Fibroblast of skin of right quadriceps (primary cell): ENCODE measurements at places on chromosomes 13 and 19.

DNA sequence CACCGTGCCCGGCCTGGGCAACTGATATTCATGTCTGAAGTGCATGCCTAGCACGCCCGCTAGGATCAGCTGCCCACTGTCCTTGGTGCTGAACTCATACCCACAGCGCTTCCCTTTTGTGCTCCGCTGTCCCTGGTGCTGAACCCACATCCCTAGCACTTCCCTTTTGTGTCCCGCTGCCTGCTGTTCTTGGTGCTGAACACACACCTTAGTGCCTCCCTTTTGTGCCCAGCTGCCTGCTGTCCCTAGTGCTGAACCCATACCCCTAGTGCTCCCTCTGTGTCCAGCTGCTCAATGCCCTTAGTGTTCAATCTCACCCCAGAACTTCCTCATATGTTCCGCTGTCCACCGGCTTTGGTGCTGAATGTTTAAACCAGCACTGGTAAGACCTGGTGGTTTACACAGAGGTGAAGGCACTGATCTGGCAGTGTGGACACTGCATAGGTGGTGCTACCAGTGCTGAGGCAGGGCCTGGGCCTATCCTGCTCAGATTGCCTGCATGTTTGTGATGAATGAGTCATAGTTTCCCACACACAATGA is 26.3 kb upstream of the SIGLEC11 start:
- peak; percentile 89 for DNase-seq

DNA sequence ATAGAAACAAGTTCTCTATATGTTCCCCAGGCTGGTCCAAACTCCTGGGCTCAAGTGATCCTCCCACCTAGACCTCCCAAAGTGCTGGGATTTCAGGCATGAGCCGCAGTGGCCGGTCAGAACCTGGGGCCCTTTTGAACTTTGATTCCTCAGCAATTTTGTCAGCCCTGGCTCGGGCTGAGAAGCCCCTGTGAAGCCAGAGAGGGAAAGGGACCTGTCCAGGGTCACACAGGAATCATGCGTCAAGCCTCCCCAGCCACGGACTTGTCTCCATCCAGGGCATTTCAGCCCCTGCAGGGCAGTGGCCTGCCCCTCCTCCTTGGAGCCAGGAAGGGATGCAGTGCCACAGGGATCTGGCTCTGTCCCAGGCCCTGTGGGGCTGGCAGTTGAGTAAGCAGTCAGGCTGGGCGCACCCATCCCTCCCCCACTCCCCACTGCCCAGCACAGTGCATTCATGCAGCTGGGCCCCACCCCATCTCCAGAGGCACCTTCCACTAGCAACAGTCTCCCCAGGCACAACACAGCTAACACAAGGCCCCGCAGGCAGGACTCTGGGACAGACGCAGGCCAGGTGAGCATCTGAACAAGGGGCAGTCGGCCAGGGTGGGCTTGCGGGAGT is at the start of gene CAPS:
Gene CAPS (plus strand): TSS at position 516 of the 619 bp plus-strand sequence. CDS start 153 bp downstream, outside the sequence.
- peak; percentile 28 for DNase-seq

DNA sequence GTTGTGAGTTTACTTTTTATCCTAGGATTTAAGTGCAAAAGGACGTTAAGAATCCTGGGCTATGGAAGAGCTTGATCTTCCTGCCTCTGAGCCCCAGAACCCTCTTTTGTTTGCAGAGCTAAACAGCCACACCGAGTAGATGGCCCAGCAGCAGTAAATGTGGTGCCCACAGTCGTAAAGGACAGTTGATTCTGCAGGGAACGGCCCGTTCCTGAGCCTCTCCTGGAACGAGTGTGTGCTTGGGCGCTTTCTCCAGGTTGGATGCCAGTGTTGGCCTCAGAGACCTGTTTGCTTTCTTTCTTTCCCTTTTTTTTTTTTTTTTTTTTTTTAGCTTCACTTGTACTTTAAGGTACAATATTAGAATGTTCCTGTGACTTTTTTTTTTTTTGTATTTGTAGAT is 41.7 kb downstream of the SPATA13 start:
- DNase-seq: no peak

GRCh38 chr19:6687114-6687513 is 17.2 kb upstream of the TNFSF14 start:
- DNase-seq: no peak

GRCh38 chr13:34347784-34348573 is 530.0 kb downstream of the RFC3 start:
- no peak for DNase-seq

DNA sequence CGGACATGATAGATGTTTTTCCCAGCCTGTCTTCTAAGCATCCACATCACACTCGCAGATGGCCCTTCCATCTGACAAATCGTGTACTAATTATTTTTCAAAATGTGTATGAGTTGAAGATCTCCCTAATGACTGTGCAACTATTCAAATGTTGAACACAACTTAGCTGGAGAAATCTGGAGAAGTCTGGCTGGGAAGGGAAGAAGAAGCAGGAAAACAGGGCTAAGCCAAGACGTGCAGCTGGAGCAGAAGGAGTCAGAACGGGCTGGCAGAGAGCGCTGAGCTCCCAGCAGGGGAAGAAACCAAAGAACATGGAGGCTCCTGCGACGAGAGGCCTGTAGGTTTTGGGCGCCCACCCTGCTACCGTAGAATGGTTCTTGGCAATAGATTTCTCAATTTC is 13.2 kb upstream of the LATS2 start:
- peak; percentile 52 for DNase-seq
